ENCODE measurements at places on chromosomes 13 and 19.

DNA sequence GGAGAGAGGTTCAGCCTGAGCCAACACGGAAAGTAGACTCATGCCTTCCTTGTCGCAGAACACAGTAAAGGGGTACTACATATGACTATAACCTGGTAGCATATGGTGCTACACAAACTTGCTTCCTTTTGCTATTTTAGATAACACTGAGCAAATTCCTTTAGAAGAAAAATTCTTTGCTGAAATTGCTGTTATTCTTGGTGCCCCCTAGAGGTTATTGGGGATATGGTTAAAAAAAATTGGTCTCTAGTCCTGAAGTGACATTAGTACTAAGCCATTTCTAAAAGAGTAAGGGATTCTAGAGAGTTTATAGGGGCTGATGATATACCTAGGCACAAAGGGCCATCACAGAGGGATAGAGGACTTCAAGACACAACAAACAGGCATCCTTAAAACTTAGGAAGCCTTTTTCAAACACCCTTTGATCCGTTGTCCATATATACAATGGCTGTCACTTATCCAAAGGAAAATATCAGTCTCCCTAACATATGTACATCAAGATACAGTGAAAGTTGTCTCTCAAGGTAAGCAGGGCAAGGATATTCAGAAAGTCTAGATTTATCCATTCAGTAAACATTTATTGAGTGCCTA is 13.9 kb upstream of the HS6ST3 start:
- DNase-seq: no peak

DNA sequence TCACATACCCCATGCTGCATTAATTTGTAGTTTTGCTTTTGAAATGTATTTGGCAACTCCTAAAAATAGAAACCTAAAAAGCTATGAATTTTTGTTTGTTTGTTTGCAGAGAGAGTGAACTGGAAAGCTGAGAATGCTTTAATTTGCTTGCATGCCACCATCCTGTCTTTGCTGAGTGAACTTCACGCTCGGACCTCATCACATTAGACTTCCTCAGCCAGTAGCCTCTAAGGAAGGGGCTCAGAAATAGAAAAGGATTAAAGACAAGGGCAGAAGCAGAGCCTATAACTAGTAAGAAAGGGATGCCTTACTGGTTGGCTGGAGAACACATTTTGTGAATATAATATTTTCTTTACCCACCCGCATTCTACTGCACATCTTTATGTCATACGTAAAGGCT is 275.1 kb downstream of the DCLK1 start:
- no peak for DNase-seq

DNA sequence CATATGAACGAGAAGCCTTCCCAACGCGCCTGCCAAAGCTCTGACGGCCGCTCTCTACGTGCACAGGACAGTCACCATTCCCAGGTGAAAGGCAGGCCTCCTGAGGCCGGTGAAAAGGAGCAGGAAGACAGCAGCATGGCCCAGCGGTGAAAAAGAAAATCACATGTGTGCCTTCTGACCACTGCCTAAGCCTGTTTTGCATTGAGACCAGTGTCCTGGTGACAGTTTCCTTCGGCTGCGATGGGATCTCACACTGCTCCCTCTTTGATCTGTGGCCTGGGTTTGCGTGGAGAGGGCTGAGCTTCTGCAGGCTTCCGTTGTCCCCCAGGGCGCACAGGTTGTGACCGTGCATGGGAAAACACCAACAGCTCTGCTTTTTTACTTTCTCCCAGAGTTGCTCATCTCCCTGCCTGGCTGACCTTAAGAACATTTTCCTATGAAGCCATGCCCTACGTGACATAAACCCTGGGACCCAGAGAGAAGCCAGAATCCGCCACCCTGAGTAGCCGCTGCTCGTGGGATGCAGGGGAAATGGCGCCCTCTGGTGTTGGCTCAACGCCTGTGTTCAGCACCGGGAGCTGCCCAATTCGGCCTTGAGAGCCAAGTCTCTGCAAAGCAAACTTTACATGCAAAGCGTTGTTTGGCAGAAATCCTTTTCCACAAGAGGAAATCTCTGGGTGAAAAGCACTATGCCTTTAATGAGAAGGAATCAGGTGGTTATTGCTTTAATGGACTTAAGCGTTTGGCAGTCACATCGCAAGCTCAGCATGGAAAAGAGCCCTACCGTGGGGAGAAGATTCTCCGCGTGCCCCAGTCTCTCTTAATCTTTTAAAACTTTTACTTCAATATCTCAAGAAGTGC is 112.2 kb upstream of the GPR12 start:
- peak; percentile 13 for DNase-seq

DNA sequence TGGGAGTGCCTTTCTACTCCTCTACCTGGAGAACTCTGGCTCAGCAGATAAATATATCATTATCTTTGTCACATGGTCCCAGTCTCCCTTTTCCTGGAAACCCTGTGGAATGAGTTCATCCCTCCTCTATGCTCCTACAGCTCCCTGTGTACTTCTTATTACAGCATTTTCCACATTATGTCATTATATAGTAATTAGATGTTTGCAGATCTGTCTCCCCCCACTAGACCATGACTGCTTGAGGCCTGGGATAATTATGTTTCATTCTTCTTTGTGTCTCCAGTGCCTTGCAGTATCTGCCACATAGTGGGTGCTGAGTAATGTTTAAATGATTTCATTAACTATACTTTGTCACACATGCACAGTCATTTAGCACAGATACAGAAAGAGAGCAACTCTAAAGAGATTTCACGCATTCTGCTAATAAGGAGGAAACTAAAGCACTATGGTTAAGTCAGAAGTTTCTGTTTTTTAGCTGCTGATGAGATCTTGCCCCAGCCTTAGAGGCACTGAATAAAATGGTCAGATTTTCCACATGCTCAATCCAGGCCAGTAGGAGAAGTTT is 66.1 kb upstream of the DIAPH3 start:
- DNase-seq: no peak

- no peak for DNase-seq
These were observed 20.0 kb upstream of the LGALS14 start for GRCh38 chr19:39684267-39684666.

GRCh38 chr13:46595136-46595884 is 42.3 kb downstream of the LRCH1 start:
- no peak for DNase-seq

- DNase-seq: no peak
These were observed 128.6 kb upstream of the KL start for GRCh38 chr13:32887617-32888016.

DNA sequence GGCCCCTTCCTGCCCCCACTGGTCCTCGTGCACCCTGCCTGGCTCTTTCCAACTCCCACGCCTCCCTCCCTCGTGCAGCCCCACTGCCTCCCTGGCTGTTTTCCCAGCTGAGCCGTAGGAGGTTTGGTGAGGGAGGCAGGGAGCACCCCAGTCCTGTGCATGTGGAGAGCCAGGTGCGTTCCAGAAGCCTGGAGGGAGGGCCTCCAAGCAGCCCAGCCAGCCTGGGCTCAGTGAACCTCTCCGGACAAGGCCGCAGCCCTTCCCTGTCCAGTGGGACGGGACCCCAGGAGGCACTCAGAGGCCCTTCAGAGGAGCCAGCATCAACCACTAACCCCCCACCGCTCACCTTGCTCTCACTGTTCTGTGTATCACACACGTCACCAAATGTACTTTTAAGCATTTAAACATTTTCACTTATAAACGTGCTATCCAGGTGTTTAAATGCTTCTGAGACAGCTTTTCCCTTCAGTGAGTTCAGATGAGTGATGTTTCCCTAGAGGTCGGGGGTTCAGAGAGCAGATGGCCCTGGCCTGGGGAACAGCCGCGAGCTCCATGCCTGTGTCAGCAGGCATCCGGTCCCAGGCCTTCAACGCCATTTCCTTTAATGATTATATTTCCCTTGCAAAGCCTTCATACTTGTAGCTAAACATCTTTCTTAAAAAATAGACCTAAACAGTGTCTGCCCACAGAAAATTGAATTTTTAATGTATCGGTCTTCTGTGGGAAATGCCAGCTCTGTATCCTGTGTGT is 122.6 kb downstream of the ATP11A start:
- no peak for DNase-seq

DNA sequence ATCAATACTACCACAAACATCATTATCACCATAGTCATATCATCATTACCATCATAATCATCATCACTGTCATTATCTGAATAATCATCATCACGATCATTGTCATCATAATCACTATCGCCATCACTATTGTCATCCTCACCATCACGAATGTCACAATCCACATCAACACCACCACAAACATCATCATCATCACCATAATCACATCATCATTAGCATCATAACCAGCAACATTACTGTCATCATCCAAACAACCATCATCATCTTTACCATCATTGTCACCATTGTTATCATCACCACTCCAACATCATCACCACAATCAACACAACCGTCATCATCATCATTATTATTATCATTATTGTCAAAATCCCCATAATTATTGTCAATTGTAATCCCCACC is 61.2 kb downstream of the MBD3L1 start:
- DNase-seq: no peak
